ENCODE measurements at places on chromosomes 13 and 19. TPM values are rescaled to one million over a fixed set of nuclear protein-coding genes. Genes with fewer than 3 reads are reported as not detected.
A peak's percentile ranks its signal among the peaks of the same experiment; 100 is the strongest.

DNA sequence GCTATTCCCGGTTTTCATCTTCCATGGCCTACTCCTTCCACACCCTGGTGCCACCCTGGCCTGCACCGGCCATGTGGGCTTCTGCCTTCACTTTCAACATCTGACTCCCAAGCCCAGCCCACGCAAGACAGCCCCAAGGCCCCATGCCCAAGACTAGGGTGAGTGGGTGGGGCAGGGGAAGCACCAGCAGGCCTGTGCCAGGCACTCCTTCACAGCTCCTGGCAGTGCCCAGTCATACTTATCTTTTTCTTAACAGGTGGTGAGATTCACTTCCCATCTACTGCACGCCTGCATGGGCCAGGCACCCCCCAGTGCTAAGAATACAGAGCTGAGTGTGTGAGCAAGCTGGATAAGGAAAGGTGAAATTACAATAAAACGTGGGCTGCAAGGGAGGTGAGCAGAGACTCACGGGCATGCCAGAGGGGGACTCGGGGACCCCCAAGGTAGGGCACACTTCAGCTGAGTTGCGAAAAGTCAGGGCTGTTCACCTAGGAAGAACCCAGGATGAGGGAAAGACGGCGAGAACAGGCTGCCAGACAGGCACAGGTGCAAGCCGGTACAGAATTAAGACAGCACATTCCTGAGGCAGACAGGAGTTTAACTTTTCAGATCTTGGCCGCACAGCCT lies 55.7 kb downstream of the COL4A1 start:
- no peak for DNase-seq

GRCh38 chr13:19864024-19864745 lies 736 bp upstream of the ZMYM5 start:
- DNase-seq, result peak; percentile 48

DNA sequence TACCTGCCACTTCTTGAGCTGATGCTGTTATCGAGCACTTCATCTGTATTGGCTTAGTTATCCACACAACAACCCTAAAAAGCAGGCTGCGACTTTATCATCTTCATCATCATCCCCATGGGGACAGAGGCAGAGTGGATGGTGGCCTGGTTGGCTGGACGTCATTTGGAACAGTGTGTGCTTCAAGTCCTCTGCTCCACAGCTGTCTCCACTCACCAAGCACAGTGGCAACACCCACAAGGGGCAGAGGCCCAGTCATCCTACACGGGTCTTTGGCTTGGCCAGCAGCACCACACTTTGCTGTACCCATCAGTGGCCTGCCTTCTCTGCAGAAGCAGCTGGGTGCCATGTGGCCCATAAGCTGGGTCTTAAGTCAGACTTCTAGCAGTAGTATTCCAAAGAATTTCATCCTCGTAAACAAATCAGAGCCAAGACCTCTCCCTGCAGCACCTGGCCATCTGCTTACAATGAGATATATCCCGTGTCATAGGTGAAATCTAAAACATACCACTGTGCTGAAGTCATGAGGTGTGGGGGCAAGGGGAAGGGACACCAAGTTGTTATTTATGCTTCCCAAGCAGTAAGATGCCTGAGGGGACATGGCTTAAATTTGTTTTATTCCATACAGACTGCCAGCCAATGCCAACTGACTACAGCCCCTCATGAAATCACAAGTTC lies 47.9 kb upstream of the EPHX3 start:
- DNase-seq, result no peak

DNA sequence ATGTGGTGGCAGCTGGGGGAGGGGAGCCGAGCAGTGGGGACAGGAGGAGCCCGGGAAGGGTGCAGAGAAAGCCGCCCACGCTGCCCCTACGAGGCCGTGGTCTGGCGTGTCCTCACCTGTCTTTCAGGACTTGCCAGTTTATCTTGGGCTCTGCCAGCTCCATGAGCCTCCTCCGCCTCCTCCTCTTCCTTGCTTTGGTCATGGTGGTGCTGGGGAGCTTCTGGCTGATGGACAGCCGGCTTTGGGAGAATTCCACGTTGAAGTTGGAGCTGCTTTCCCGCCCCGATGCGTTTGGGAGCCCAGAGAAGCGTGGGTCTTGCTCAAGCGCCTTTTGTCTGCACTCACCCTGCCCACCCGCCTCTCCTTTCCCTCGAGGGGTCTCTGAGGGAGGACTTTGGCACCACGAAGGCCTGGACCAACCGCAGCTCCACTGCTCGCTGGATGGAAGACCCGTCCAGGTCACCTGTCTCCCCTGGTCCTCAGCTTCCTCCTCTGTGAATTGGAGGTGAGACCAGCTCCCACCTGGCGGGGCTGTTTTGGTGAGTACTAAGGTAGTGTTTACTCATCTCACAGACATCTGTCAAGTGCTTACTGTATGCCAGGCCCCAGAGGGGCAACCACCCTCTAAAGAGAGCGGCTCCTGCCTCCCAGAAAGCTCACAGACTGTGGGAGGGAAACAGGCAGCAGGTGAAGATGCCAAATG lies 29.7 kb upstream of the MIER2 start:
- DNase-seq, result no peak

- DNase-seq, result peak; percentile 60
Measured at GRCh38 chr19:54448040-54448773, 792 bp upstream of the LENG8 start.

DNA sequence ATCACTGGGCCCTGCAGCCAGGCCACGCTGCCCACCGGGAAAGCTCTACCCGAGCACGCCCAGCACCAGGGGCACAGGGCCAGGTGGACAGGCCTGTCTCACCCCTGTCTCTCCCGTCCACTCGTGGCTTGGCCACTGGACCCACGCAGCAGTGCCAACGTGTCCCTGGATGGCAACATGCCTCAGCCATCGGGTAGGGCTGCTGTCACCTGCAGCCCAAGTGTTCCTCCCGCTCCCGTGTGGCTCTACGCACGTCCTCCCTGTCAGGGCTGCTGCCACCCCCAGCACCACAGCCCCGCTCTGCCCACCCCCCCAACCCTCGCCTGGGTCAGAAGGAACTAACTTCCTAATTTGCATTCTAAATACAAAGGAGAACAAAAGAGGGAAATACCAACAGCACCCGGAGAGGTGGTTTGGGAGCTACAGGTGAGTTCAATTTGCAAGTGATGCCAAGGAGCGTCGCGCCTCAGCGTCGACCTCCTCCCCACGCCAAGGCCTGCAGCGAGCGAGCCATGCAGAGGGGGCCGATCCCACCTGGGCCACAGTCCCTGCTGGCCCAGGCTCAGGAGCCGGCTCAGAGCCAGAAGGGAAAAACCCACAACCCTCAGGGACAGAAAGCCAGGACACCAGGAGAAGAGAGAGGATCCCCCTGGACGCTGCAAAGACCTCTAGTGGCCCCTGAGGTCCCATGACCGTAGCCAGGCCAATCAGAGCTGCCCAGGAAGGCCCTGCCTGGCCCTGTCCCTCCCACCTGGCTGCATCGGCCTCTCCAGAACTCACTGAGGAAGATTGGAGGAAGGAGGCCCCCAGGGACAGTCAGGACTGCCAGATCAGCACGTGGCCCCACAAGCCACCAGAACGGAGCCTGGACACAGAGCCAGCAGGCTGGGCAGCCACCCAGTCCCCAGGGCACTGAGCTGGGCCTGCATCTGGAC lies 128.4 kb upstream of the SPACA7 start:
- DNase-seq, result no peak

GRCh38 chr19:8045872-8046568 lies 6.5 kb upstream of the CCL25 start:
- no peak for DNase-seq

DNA sequence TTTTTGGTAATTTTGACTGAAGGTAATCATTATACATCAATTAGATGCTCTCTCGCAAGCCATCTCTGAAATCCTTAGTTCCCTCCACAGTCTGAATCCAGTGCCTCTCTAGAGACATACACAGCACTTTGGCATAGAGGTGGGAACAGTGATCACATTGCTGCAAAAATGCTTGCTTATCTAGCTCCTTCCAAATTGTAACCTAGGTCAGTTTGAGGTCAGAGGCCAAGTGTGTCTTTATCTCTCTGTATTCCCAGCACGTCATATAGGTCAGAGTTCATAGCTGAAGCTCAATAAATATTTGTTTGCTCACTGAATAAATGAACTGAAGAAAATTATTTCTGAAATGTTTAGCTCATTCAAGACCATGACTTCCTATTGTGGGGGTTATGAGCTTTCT lies 462.5 kb downstream of the DIAPH3 start:
- no peak for DNase-seq

DNA sequence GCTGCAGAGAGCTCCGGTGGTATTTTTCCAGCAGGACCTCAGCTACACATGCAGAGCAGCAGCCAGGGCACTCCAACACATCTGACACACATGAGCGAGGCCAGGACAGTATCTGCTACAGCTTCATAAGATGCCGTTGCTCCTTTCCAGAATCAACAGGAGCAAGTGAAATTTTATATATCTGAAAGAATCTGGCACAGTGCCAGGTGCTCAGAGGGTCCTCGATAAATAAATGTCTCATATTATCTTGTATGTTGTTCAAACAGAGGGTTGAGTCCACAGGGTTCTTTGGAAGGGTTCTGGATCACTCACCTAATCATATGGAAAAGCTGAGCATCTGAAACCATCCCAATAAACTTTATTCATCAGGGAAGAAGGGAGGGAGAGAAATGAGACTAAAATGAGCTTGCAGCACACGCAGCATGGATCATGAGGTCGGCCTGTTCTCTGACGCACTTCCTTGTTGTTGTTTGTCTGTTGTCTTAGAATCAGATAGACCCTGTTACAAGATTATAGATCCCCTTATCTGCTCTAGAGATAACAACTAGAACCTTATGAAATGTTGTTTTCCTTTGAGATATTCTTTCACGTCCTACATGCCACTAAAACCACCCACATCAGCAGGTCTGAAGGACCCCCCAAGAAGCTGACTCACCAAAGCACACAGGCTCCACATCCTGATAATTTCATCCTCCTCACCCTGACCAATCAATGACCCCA lies 3.2 kb upstream of the METTL21C start:
- no peak for DNase-seq

- no peak for DNase-seq
Measured at GRCh38 chr13:75896271-75896670, 260.1 kb downstream of the LMO7 start.

DNA sequence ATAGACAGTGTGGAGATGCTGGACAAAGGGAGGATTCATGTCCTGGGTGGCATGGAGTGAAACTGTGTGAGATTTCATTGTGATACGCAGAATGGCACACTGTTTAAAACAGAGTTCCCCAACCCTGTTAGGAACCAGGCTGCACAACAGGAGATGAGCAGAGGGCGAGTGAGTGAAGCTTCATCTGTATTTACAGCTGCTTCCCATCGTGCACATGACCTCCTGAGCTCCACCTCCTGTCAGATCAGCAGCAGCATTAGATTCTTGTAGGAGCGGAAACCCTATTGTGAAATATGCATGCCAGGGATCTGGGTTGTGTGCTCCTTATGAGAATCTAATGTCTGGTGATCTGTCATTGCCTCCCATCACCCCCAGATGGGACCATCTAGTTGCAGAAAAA lies 72.5 kb downstream of the RAP2A start:
- no peak for DNase-seq

GRCh38 chr19:16380943-16381755 lies 56.5 kb downstream of the KLF2 start:
- no peak for DNase-seq

- no peak for DNase-seq
Measured at GRCh38 chr19:44702551-44703176, 3.7 kb downstream of the CEACAM16 start.

GRCh38 chr19:15337202-15337601 lies 4.9 kb upstream of the BRD4 start:
- no peak for DNase-seq

- DNase-seq, result peak; percentile 58
Measured at GRCh38 chr13:54029226-54029625, 1000.6 kb downstream of the OLFM4 start.

GRCh38 chr13:74230984-74231501 lies 96.8 kb upstream of the KLF12 start:
- no peak for DNase-seq

DNA sequence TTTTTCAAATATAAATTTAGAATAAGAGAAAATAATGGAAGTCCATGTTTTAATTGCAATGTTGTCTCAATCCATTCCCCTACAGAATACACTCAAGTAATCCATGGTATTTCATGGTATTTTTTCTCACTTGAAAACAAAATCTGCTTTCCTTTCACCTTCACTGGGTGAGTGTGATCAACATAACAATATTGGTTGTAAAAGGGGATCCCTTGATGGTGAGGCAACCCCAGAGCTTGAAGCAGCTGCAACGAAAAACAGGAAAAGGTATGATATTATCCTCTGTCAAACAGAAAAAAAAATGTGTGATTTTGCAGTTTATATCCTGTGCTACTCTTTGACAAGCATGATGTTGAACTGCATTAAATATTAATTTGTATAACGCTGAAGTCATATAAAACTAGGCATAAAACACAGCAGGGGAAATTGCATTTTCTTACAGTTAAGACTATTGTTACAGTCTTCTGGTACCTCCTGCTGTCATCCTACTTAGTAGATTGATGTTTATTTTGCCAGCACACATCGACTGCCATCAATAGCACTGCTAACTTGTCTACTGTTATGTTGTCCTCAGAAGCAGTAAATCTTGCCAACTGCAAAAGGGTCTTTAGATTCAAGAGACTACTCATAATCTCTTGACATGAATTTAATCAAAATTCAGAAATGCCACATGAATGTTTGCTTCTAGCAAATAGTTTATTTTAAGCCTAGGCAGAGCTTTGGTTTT lies 373.1 kb upstream of the MIR17HG start:
- DNase-seq, result no peak

GRCh38 chr19:44698492-44699201 lies at the start of gene CEACAM16:
CEACAM16 (plus strand) TSS chr19:44699151; CDS start chr19:44701457, 2,306 bp downstream.
- no peak for DNase-seq

- no peak for DNase-seq
Measured at GRCh38 chr13:33017323-33017929, 1.2 kb downstream of the KL start.

DNA sequence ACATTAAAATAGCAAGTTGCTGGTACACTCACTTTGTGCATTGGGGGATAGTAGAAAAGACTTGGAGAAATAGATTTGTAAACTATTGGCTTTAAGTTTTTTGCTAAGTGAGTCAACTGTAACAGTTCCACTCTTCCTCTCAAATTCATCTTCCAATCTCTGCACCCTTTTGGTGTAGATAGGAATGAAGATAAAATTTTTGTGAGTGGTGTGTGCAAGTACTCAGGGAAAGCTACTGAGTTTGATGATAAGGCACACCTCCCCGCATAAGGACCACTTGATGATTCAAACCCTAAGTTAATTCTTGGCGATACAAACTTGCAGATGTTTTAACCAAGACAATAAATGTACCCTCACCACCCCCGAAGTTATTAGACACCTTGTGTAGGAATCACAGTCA lies 168.3 kb upstream of the SLITRK1 start:
- DNase-seq, result no peak

DNA sequence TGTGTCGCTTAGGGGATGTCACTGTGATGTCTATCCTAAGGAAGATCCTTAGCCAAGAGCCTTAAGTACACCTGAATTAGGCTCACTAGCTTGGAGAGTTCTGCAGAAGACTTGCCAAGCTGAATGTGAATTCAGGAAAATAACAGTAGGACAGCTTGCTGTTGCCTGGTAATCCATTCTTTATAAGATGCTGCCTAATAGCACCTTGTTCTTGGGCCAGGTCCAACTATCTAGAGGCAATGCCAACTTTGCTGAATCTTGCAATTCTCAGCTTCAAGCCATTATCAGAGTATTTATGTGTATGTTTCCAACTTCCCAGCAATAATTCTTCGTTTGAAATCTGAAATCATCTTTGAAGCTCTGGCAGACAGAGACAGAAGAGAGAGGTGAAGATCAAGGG lies 102.8 kb downstream of the PCDH17 start:
- DNase-seq, result no peak

- no peak for DNase-seq
Measured at GRCh38 chr19:31354316-31354715, 5.1 kb upstream of the TSHZ3 start.

RFPL4A gene
- total RNA-seq, result 7.7 TPM

PLEKHJ1 gene
- 50.8 TPM for total RNA-seq

VASP gene
- total RNA-seq, result 43.5 TPM

SOX21 gene
- total RNA-seq, result not detected

NTF4 gene
- not detected for total RNA-seq

COX6B2 gene
- total RNA-seq, result not detected

All from H4 (cell line).